ENCODE measurements at places on chromosomes 5 and 9.

- no peak for DNase-seq
Observed at GRCh38 chr9:92480986-92481633, 1.2 kb downstream of the ASPN start.

DNA sequence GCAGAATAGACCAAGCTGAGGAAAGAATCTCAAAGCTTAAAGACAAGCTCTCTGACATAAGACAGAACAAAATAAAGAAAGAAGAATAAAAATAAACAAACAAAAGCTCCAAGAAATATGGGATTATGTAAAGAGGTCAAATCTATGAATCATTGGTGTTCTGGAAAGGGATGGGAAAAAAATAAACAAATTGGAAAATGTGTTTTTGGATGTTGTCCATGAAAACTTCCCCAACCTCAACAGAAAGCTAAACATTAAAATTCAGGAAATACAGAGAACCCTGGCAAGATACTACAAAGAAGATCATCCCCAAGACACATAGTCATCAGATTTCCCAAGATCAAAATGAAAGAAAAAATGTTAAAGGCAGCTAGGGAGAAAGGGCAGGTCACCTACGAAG lies 662.0 kb upstream of the CDH18 start:
- DNase-seq: no peak

- DNase-seq: no peak
Observed at GRCh38 chr9:89563571-89564345, 41.1 kb upstream of the GADD45G start.

GRCh38 chr5:172944741-172945140 lies 14.5 kb upstream of the RPL26L1 start:
- DNase-seq: no peak

DNA sequence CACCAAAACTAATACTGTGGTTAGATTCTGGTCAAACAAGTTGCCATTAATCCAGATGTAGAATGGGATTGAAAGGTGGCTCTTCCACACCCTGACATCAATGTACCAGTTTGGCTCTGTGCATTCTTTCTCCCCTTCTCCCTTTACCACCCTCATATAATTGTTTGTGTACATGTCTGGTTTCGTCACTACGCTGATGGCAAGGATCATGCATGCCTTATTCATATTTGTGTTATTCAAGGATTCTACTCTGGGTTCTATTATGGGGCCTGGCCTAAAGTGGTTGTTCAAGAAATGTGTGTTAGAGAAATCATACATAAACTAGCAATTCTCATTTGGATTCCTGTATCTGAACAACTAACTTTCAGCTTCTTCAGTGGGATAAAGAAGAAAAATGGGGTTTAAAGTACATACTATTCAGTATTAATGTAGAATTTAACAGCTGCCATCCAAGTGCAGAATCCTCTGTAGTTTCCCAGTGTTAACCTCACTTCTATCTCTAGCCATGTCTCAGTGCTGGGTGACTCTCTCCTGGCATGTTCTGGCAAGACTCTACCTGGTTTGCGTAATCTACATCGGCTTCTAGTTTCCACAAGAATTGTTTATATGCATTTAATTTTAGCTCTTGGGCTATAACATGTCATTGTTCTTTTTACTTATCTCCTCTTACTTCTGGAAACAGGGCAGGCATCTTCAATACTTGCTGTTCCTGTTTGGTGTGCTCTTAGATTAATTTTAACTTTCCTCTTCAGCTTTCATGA lies 27.9 kb upstream of the CDKN2B start:
- no peak for DNase-seq

DNA sequence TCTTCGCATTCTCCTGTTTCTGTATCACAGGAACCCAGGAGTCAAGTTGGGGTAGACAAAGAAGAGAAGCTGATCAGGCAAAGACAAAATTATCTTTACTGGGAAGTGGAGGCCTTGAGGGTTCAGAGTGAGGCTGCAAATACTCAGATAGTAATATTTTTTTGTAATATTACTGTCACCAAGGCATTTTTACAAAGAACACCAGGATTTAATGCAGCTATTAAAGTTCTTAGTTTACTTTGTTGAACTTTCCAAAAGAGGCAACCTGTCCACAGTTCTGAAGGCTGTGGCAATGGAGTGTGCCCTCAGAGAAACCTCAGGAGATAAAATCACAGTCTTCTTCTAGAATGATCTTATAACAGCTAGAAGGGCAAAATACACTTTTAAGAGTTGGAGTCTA lies 74.9 kb downstream of the PGM5 start:
- DNase-seq: no peak

GRCh38 chr5:133777951-133778350 lies 165.6 kb upstream of the FSTL4 start:
- DNase-seq: no peak

DNA sequence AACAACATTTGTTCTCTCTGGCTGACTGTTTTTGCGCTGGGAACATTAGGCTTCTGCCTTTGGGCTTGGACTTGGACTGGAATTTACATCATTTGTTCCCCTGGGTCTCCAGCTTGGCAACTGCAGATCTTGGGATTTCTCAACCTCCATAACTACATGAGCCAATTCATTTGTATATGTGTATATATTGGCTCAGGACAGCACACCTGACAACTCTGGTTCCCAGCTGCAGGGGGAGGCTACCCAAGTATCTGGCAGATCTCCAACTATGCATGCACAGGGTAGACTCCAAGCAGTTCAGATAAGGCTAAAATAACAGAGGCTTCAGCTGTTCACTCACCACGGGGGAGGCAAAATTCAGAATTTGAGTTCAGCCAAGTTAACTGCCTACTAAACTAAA lies 31.6 kb upstream of the F2RL1 start:
- DNase-seq: no peak

GRCh38 chr9:15374310-15374709 lies 48.4 kb upstream of the SNAPC3 start:
- no peak for DNase-seq

GRCh38 chr5:126883564-126884245 lies 106.8 kb downstream of the LMNB1 start:
- DNase-seq: no peak

- no peak for DNase-seq
Observed at GRCh38 chr5:2687746-2688145, 63.7 kb downstream of the IRX2 start.

GRCh38 chr5:143564417-143564816 lies 160.9 kb upstream of the NR3C1 start:
- no peak for DNase-seq

DNA sequence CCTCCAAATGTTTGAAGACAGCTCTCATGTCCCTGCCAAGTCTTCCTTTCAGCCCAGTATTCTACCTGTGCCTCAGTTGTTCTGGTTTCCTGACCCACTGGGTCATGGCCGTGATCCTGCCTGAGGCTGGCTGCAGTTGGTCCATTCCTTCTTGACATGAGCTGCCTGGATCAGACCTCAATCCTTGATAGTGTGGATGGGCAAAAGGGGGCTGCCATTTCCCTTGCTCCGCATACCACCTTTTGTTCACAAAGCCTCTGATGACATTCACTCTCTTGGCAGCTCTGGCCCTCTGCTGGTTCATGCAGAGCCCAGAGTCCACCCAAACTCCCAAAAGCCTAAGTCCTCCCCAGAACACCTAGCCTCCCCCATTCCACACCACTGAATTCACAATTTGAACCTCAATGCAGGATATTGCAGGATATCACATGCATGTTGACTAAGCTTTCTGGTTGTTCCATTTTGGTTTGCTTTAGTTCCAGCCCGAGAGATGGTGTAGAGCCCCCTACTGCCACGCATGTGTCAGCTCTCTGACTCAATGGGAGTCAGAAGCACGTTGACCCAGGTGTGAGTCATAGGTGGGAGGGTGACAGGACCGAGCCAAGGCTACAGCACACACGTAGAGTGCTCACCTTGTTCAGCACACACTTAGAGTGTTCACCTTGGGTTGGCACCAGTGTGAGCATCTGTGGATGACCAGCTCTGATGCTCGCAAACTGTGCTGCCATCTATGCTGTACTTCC lies 137.2 kb downstream of the MTX3 start:
- no peak for DNase-seq

GRCh38 chr5:142726188-142726731 lies 40.4 kb upstream of the FGF1 start:
- no peak for DNase-seq

GRCh38 chr5:102596951-102597350 lies 98.2 kb upstream of the SLCO6A1 start:
- no peak for DNase-seq

GRCh38 chr5:150302301-150303069 lies at the start of gene ARSI:
ARSI (minus strand) TSS chr5:150302905; CDS start chr5:150302373, 532 bp downstream.
- no peak for DNase-seq

- DNase-seq: no peak
Observed at GRCh38 chr9:77877976-77878375, 153.6 kb downstream of the GNAQ start.

GRCh38 chr5:74233091-74233490 lies 407.4 kb downstream of the ENC1 start:
- DNase-seq: no peak

DNA sequence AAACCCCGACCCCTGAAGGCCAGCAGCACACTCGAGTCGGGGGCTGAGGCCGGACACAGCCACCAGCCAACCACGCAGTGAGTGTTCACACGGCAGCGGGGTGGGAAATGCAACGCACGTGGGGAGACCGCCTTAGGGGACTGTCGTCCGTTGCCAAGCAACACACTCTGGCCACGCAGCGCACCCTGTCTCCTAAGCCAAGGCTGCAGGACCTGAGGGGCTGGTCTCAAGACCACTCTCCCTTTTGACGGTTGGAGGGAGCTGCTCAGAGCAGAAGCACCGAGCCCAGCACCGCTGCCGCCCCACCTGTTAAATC lies 7.5 kb downstream of the BRD9 start:
- DNase-seq: no peak

DNA sequence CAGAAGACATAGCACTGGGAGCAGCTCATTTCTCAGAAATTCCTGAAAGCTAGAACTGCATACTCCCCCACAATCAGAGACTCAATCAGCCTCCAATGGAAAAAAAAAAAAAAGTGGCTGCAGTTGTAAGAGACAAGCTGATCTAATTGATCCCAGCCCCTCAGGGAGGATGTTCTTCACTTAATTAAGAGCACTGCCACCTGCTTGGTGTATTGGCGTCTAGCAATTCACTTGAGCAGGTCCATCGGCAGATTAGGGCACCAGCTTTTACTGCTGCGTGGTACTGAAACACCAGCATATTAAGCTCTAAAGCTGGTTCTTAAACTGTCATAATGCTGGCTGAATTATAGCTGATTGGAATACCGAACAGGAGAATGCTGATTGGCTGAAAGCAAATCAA lies 1890.1 kb upstream of the WWC1 start:
- DNase-seq: no peak

- DNase-seq: no peak
Observed at GRCh38 chr5:53092242-53092641, 17.3 kb downstream of the MOCS2 start.

DNA sequence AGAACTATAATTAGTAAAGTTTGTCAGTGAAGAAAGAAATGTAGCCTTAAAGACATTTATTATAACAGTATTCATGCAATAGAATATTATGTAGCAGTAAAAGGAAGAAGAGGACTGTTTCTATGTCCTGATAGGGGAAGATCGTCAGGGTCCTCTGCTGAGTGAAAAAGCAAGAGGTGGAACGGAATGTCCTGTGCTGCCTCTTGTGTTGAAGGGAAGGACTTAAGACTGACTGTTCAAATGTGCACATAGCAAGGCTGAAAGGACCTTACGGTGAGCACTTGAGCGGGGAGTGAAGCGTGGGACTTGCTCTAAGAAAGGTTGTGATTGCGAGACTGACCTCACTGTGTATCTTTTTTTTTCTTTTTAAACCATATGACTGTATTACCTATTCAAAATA lies 63.2 kb downstream of the SNX24 start:
- no peak for DNase-seq

DNA sequence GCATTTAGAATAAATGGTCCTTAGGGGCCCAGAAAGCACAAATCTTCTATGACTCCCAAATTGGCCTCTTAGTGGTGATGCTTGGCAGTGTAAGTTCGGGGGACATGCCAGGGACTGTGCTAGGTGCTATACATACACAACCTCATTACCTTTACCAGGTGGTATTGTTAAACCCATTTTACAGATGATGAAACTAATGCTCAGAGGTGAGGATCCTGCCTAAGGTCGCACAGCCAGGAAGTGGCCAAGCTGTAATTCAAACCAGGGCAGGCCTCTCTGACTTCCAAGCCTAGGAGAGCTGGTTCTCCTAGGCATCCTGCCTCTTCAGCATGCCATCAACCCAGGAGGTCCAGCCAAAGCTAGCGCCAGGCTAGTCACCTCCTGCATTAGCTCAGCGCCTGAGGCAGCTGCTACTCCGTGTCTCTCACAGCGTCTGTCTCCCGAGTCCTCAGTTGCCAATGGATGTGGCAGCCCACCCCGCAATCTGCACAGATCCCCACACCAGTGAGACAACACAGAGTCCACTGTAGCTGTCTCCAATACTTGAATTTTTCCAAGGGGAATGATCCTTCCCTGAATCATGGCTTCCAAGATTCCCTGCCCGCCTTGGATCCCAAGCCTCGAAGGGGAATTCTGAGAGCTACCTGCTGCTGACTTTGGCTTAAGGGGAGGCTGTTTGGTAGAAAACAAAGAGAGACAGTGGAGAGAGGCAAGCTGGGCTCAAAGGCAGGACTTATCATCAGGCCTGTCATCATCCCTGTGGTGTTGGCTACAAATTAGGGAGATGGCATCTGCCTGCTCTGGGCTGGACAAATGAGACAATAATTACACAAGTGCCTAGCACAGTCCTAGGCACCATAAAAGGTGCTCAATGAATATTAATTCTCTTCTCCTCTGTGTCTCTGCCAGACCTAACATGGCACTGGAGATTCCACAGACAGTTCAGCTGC lies 52.6 kb downstream of the CRB2 start:
- DNase-seq: no peak

GRCh38 chr9:88418715-88419540 lies 30.7 kb downstream of the SPIN1 start:
- DNase-seq: no peak

- DNase-seq: no peak
Observed at GRCh38 chr5:72600391-72600981, 93.3 kb upstream of the ZNF366 start.

GRCh38 chr9:128166169-128166568 lies 6.1 kb downstream of the BBLN start:
- DNase-seq: no peak

DNA sequence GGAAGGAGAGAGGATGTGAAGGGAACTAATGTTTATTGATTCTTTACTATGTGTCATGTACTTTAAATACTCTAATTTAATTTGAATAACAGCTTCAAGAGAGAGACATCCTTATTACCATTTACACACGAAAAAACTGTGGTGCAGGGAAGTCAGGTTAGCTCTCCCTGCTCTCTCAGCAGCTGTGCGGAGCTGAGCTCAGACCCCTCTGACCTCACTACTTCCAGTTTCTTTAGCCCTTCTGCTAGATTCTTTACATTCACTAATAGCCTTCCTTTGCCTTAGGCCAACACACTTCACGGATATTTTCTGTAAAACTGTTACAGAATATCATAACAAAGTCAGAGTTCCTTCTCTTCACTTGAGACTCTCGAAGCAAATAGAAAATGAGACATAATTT lies 131.3 kb upstream of the ARRDC3 start:
- DNase-seq: no peak

- DNase-seq: no peak
Observed at GRCh38 chr9:2655411-2655901, 33.9 kb downstream of the VLDLR start.

Data from cortex of kidney (tissue), 1 donor.